ENCODE measurements at places on chromosomes 13 and 19.

DNA sequence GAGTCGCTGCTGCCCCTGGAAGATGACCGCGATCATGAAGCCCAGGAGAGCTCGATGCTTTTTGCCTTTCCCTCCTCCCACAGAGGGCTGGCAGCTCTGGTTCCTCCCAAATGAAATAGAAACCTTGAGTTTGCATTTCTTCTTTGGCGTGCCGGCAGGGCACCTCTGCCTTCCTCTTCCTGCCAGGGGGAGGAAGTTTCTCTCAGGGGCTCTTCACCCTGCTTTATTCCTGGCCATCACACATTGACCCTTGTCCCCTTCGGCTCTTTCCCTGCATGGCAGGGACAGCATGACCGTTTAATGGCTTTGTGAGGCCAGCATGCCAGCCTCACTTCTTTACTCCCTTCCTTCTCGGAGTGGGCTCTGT is 47.9 kb downstream of the ACTN4 start:
- DNase-seq, result no peak
- H3K27ac ChIP-seq, result peak overlapping the region; percentile 22
- H3K4me3 ChIP-seq, result no peak overlapping the region

DNA sequence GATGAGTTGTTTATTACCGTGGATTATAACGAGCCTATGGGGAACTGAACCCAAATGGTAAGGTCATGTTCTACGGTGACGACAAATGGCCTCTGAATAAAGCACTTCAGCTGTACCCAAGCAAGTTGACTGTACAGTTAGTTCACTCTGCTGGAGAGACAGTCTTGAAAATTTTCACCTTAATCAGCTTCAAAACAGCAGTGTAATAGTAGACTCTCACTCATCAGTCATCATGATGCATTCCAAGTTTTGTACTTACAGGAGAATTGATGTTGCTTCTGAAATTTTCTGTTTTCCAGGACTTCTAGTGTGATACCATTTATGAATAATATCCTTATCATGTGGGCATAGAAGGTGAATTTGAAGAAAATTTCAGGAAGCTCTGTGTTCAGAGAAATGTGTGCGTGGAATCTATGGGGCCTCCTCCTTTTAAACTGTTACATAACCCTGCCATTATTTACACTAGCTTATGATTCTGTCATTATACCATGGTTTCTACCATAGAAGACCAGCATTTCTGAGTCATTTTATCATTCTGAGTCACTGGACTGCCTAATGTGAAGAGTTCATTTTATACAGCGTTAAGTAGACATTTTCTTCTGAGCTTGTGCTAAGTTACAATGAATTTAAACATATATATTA is 96.9 kb downstream of the WDFY2 start:
- no peaks in the 10 kb centered on the region for H3K27me3 ChIP-seq
- peaks cover 11% of the 10 kb centered on the region for H3K4me1 ChIP-seq
- DNase-seq, result no peak
- H3K36me3 ChIP-seq, result peaks cover 21% of the 10 kb centered on the region

DNA sequence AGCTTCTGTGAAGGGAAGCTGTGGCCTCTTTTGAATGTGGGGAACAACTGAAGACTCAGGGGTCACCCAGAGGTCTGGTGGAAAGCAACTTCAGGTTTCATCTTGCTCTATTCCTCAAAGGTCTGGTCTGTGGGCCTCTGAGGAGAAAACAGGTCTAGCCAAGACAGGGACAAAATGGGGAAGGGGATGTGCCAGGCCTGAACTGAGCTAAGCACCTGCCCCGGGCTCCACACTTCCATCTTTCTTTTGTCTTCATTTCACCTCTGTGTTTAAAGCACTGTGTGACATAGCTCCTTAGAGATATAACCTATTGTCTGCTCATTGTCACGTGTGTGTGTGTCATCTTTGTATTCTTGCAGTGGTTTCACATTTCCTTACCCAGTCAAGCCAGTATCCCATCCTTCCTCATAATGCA is 19.9 kb upstream of the GDF15 start:
- peaks cover 2% of the 10 kb centered on the region for H3K4me1 ChIP-seq
- no peak for DNase-seq
- peaks cover 41% of the 10 kb centered on the region for H3K36me3 ChIP-seq
- H3K27ac ChIP-seq, result no peak overlapping the region

GRCh38 chr13:70612881-70613280 is 504.6 kb upstream of the KLHL1 start:
- no peak overlapping the region for H3K27ac ChIP-seq
- no peaks in the 10 kb centered on the region for H3K4me1 ChIP-seq
- no peak overlapping the region for H3K4me3 ChIP-seq
- no peaks in the 10 kb centered on the region for H3K27me3 ChIP-seq
- DNase-seq, result no peak

DNA sequence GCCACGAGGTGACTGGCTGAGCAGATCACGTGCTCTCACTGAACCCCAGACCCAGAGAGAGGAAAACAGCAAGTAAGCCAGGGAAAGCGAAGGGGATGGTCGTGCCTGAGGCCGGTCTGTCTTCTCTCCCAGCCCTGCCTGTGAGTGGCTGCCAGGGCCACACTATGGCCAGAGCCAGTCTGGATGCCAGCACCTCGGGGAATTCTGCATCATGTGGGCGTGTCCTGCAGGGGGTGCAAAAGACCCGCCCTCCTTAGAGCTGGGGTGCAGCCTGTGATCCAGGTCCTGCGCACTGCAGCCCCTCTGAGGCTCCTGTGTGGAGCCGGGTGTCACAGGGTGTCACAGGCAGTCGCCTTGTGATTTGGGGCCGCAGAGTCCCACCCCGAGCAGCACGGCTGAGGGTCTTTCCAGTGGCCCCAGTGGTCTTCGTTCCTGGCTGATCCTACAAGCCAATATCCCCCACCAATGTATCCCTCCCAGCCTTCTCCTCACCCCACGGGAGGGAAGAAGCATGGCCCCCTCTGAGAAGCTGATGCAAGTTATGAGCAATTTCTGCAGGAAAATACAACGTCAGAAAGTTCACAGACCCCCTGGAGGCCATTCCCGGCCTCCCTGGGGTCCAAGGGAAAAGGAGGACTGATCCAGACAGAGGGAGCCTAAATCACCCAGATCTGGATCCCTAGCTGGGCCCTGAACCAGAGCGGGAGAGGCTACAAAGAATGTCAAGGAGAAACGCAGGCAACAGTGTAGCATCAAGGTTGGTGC is 7.7 kb downstream of the PPP1R12C start:
- peaks cover 62% of the 10 kb centered on the region for H3K36me3 ChIP-seq
- peaks cover 16% of the 10 kb centered on the region for H3K4me1 ChIP-seq
- no peaks in the 10 kb centered on the region for H3K27me3 ChIP-seq
- H3K27ac ChIP-seq, result no peak overlapping the region
- H3K4me3 ChIP-seq, result no peak overlapping the region

DNA sequence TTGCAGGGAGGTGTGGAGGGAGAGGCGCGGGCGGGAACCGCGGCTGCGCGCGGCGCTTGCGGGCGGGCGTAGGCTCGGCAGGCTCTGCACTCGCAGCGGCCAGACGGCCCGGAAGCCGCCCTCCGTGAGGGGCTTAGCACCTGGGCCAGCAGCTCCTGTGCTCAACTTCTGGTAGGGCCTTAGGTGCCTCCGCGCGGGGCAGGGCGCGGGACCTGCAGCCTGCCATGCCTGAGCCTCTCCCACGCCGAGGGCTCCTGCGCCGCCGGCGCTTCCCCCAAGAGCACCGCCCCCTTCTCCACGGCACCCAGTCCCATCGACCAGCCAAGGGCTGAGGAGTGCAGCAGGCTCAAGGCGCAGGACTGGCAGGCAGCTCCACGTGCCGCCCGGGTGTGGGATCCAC is 940.8 kb upstream of the PCDH9 start:
- no peaks in the 10 kb centered on the region for H3K27me3 ChIP-seq
- DNase-seq, result no peak
- no peaks in the 10 kb centered on the region for H3K36me3 ChIP-seq
- H3K4me1 ChIP-seq, result no peaks in the 10 kb centered on the region

- H3K36me3 ChIP-seq, result no peaks in the 10 kb centered on the region
- H3K4me1 ChIP-seq, result no peaks in the 10 kb centered on the region
- H3K4me3 ChIP-seq, result no peak overlapping the region
- H3K27ac ChIP-seq, result no peak overlapping the region
- H3K27me3 ChIP-seq, result no peaks in the 10 kb centered on the region
Observed at GRCh38 chr19:28829762-28830161, 383.2 kb downstream of the UQCRFS1 start.

DNA sequence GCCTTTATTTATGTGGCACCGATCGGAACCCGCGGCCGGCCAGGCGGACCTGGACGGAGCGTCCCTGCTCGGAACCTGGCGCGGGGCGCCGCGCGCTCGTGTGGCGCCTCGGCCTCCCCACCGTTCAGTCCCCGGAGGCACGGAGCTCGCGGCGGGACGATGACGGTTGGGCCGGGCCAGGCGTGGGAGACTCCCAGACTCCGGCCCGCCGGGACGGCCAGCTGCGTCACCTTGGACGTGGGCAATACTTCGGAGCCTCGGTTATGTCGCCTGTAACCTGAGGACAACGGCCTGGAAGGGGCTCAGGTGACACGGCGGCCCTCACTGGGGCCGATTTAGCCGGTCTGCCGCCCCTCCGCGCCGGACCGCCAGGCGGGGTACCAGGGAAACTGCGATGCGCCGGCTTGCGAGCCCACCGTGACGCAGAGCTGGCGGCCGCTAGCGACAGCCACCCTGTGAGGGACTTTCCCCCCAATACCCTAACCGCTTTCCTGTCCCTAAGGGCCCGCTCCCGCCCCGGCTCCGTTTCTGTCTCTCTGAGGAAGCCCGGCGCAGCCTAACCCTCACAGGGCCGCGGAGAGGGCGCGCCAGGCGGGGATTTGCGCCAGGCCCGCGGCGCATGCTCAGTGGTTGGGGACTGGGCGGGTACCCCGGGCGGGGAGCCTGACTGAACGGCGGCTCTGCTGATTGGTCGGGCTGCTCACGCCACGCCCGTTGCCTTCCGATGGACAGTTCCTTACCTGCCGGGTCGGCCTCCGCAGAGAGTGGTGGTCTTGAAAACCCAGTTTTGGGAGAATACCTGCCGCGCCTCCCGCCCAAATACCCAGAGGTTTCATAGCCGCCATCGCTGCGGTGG is 109.5 kb upstream of the DOCK9 start:
- no peaks in the 10 kb centered on the region for H3K27me3 ChIP-seq
- peak overlapping the region; percentile 96 for H3K4me3 ChIP-seq
- peaks cover 8% of the 10 kb centered on the region for H3K36me3 ChIP-seq
- H3K4me1 ChIP-seq, result peaks cover 33% of the 10 kb centered on the region
- peak; percentile 95 for DNase-seq
- peak overlapping the region; percentile 97 for H3K27ac ChIP-seq

GRCh38 chr19:41031916-41032315 is 40.8 kb downstream of the CYP2B6 start:
- H3K27ac ChIP-seq, result no peak overlapping the region
- no peak for DNase-seq
- peaks cover 13% of the 10 kb centered on the region for H3K4me1 ChIP-seq
- H3K4me3 ChIP-seq, result no peak overlapping the region

- no peak overlapping the region for H3K27ac ChIP-seq
- no peaks in the 10 kb centered on the region for H3K27me3 ChIP-seq
- H3K36me3 ChIP-seq, result peaks cover 5% of the 10 kb centered on the region
- H3K4me1 ChIP-seq, result peaks cover 16% of the 10 kb centered on the region
Observed at GRCh38 chr13:20399961-20400360, 125.7 kb downstream of the CRYL1 start.

DNA sequence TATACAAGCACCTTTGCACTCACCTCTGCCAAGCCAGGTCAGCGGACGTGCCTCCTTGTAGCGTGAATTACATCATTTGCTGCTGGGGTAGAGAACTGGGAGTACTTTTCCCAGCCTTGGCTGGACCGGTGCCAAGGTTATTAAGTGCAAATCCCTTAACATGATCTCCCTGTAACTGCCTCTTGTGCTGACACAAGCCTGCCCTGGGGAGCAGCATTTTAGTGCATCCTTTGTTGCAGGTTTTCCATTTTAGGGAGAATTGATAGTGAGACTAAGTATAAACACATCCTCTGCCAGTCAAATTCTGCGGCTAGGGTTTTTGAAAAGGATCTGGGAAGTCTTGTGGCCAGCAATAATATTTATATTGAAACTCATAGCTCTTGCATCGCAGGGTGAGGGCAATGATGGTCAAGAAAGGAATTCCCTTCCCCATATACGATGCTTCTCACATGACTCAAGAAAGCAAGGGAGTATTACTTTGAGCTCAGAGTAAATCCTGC is 32.7 kb upstream of the DCLK1 start:
- no peak overlapping the region for H3K27ac ChIP-seq
- H3K36me3 ChIP-seq, result no peaks in the 10 kb centered on the region

- H3K4me1 ChIP-seq, result peaks cover 62% of the 10 kb centered on the region
- H3K27me3 ChIP-seq, result no peaks in the 10 kb centered on the region
- H3K27ac ChIP-seq, result peak overlapping the region; percentile 87
- peak overlapping the region; percentile 62 for H3K4me3 ChIP-seq
- H3K36me3 ChIP-seq, result peaks cover 64% of the 10 kb centered on the region
Observed at GRCh38 chr19:1070931-1071791, 4.2 kb downstream of the ARHGAP45 start.

GRCh38 chr13:35789335-35790165 is 313.1 kb upstream of the MAB21L1 start:
- H3K4me1 ChIP-seq, result no peaks in the 10 kb centered on the region
- H3K27me3 ChIP-seq, result no peaks in the 10 kb centered on the region
- no peak for DNase-seq
- H3K4me3 ChIP-seq, result no peak overlapping the region
- no peaks in the 10 kb centered on the region for H3K36me3 ChIP-seq

- H3K4me1 ChIP-seq, result peaks cover 77% of the 10 kb centered on the region
- peaks cover 68% of the 10 kb centered on the region for H3K36me3 ChIP-seq
- H3K4me3 ChIP-seq, result no peak overlapping the region
- H3K27ac ChIP-seq, result peak overlapping the region; percentile 69
Observed at GRCh38 chr13:99506634-99507033, 5.4 kb downstream of the TM9SF2 start.

DNA sequence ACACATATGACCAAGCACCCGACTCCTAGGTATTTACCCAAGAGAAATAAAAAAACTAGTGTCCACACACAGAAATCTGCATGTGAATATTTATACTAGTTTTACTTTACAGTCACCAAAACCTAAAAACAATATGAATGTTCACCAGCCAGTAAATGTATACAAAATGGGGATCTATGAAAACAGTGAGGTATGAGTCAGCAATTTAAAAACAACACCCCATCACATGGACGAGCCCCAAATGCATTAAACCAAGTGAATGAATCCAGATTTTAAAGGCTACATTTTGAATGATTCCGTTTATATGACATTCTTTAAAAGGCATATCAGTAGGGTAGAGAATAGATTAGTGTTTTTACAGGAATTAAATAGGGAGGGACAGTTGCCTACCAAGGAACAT is 22.1 kb downstream of the SIGLEC7 start:
- H3K4me1 ChIP-seq, result peaks cover 28% of the 10 kb centered on the region
- no peaks in the 10 kb centered on the region for H3K27me3 ChIP-seq
- DNase-seq, result no peak
- no peaks in the 10 kb centered on the region for H3K36me3 ChIP-seq

All from activated T-cell treated with anti-CD3 and anti-CD28 coated beads, Interleukin-2, amount 50 U/mL, for 24 hours (primary cell).